Right cardiac atrium (tissue), 5 donors: ENCODE measurements at places on chromosomes 5 and 9. TPM values are rescaled to one million over a fixed set of nuclear protein-coding genes. Genes with fewer than 3 reads are reported as not detected.

DNA sequence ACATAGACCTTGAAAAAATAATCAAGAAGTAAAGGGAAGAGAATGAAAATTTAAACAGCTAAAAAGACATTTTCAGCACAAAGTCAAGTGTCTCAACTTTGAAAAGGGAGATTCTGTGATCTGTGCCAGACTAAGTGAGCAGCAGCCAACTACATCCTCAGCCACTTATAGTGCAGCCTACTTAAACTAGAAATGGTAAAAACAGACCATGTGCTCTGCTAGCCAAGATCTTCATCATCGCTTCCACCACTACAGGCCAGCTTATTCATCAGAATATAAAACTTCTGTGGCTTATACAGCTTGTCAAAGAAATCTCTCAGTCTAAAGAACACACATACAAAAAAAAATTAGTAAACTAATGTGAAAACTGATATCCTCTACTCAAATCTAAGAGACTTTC is 63.5 kb downstream of the CEMIP2 start:
- no peak for DNase-seq

GRCh38 chr9:135281151-135281550 is 193.7 kb downstream of the OLFM1 start:
- peak; percentile 38 for DNase-seq

GRCh38 chr5:142797420-142797819 is 27.2 kb downstream of the ARHGAP26 start:
- DNase-seq: no peak

The EXOC3 gene
- 46.6 TPM for total RNA-seq

DNA sequence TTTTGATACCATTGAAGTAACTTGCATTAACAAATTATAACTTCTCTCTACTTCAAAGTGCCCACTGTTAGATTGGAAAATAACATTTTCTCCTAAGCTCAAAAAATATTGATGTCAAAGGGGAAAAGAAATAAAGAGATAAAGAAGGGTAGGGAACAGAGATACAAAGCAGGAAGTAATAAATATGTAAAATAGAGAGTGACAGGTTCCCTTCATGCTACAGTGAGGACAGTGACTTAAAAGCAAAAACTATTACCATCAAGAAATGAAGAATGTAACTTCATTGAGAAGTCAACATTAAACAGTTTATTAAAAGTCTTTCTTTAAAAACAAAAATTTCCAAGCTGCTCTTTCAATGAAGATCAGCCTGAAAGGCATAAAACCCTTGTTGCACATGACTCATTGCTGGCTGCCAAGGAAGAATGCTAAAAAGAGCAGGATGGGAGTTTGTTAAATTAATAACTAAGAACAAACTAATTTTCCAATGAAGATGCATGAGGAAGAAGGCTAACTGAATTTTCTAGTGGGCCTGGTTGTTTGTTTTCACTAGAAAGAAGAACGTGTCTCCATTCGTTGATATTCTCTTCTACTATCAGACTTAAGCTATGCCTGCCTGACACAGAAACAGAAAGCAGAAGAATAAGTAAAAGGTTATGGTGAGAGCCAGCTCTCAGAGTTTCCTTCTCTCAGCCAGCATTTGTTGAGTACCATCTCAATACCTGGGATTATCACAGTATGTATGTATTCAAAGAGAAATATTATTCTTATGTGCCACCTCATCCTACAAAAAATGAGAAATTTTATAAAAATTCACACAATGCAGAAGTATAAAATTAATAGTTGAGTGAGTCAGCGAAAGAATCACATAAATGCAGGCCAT is 197.8 kb upstream of the NREP start:
- DNase-seq: no peak

The PCDHA13 gene
- not detected for total RNA-seq

DNA sequence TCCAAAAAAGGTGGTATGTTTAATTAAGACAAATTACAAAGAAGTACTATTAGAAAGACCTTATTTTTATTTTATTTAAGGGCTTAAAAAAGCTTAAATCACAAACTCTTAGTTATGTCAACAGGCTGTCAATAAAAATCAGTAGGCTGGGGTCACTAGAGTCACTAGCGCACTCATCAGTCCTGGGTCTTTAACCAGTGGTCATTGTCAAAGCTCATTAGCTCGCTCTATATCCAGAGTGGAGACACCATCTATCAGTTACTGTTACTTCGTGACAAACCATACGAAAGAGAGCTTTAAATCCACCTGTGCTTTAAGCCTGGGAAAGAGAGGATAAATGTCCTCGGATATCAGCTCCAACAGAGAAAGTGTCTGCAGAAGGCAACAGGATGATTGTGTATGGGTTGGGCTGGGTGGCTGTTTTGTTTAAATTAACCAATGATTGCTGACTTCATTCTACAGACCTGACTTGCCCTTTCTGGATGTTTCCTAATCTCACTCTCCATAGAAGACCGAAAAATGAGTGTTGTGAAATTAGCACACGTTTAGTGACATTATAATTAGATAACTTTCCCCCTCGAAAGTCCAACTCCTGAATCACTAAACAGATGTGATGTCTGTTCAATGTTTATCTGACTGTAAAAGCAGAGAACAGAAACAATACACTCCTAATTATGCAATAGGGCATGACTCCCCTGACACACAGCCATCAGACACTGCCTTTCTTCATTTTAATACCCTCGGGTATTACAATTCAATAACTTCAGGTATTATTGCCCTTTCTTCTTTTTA is 123.6 kb upstream of the TNPO1 start:
- DNase-seq: no peak

DNA sequence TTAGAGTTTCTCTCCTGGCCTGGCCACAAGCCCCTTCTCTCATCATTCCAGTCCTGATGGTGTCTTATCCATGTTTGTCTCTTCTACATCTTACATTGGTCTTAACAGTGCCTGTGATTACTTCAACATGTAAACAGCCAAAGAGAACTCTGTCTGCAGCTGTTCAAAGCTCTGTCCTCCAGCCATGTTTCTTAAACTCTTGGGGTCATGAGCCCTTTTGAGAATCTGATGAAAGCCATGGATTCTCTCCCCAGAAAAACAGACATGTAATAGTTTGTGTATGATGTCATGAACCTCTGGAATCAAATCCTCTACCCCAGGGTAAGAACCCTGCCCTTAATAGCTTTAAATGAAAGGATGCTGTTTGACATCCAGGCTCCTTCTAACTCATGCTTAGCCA is 30.1 kb downstream of the MAMDC2 start:
- DNase-seq: no peak

DNA sequence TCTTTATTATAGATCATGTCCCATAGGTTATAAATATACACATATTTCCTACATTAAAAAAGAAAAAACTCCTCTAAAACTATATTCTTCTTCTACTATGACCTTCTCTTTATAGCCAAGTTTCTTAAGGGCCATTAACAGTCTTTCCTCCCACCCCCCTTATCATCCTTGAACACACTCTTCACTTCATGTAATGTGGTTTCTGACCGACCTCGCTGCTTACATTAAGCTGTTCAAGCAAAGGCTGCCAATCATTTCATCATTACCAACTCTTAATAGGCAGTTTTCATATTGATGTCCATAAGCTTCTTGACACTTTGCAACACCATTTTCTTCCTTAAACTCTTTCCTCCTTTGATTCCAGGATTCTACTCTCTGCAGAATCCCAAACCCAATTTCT is 283.0 kb upstream of the PCSK5 start:
- no peak for DNase-seq

The PAEP gene
- total RNA-seq: not detected

The CARTPT gene
- not detected for total RNA-seq

DNA sequence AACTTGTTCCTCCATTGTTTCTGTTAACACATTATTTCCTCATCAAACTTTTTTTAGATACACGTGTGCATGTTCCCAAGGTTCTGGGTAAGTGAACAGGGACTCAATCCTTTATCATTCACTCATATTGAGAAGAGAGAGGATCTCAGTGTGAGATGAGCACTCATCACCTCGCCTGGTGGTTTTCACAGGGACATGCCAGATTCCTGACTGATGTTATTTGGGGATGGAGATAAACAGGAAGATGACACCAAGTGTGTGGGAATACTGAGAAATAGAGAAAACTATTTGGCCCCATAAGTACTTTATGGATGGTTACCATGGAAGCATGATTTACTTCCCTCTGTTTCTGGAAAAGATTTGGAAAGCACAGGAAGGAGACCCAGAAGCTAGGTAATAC is 533.3 kb upstream of the DMAC1 start:
- DNase-seq: no peak

DNA sequence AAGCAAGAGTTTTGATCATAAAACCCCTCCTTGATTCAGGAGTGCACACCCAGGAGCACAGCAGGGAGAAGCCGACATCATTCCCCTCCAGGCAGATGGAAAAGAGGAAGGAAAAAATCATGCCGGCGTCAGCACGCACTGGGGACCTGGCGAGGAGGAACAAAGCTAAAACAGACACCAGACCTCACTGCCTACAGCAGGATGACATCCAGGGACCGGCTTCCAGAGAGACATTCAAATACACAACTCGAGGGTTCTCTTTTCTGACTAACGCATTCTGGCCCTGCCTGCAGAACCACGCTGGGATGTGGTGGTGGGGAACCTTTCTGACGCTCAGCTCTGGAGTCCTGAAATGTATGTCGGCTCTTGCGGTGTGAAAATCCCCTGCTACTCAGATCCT is 2.7 kb downstream of the UBAC1 start:
- no peak for DNase-seq

DNA sequence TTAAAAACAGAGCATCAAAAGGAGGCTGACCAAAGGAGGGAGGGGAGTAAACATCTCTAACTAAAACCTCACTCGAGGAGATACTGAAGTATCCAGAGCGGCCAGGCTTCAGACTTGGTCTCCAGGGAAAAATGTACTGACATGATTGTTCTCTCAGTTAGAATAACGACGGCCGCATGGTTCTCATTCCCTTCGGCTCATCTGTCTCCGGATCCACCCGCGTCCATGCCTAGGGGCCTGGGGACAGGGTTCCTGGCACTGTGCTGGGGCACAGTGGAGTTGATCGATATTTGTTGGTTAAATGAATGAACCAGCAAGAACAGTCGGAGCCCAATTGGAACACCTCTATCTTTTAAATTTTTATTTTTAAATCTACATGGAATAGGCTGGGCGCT is 167.1 kb upstream of the PHYKPL start:
- no peak for DNase-seq

The CHSY3 gene
- total RNA-seq: 1.7 TPM

The ORM1 gene
- total RNA-seq: not detected

DNA sequence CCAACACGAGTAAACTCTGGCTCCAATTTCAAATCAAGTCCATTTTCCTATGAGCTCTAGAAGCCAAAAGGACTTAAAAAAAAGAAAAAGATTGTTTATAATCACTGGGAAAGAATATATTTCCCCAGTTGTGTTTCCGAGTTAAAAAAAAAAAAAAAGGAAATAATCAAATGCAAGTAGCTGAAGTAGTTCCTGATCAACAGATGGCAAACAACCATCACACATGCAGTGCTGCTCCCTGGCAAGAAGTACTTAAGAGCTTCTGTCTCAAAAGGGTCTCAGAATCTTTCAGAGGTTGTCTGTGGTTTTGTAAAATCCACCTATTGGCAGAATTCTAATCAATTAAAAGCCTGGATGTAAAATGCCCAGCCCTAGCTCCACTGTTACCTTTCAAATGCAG is 387.9 kb downstream of the RAB3C start:
- DNase-seq: no peak

The ELP1 gene
- 22.1 TPM for total RNA-seq

The DMXL1 gene
- 42.3 TPM for total RNA-seq

DNA sequence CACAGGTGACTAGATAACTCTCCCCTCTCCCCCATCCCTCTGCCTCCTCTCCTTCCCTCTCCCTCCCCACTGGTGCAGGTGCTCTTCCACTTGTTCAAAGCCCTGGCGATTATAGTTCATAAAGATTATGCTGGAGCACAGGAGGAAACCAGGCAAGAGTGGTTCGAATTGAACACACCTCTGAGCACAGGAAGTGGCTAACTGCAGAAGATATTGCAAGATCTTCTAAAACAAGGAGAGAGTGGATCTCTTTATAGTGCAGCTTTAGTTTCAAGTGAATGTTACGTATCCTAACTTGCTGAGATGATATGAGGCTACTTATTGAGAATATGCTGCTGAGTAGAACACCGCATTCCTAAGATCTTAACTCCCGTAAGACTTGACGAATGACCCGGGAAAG is 178.4 kb downstream of the GOLPH3 start:
- DNase-seq: no peak

DNA sequence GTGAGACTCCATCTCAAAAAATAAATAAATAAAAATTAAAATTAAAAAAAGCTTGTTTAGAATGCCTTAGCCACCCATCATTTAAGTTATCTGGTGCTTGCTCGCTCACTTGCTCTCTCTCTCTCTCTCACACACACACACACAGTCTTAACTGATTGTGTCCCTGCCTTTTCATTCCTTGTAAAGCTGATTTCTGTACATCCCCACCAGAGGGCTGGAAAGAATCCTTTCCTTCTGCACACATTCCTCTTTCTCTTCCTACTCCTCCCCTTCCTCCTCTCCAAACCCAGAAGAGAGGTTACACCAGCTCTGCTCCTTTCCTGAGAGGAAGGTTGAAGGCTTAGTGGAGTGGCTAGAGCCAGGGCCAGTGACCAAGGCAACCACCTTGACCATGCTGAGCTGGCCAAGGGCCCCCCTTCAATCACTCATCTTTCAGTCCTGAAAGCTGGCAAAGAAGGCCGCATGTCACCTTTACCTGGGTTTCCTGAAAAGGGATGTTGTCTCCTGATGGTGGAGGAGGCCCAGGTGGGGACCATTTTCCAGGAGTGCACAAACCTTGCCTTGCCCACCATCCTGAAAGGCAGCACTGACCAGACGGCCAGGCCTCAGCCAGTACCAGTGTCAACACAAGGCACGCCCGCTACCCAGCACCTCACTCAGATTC is 25.6 kb downstream of the STK10 start:
- DNase-seq: no peak

The SLC25A2 gene
- not detected for total RNA-seq

GRCh38 chr5:135472141-135472540 is 20.0 kb upstream of the TIFAB start:
- DNase-seq: no peak

The ORM2 gene
- total RNA-seq: not detected

- DNase-seq: no peak
Observed at GRCh38 chr5:143172739-143173138, 230.7 kb downstream of the NR3C1 start.

- no peak for DNase-seq
Observed at GRCh38 chr5:102867992-102868662, 113.0 kb downstream of the PAM start.

DNA sequence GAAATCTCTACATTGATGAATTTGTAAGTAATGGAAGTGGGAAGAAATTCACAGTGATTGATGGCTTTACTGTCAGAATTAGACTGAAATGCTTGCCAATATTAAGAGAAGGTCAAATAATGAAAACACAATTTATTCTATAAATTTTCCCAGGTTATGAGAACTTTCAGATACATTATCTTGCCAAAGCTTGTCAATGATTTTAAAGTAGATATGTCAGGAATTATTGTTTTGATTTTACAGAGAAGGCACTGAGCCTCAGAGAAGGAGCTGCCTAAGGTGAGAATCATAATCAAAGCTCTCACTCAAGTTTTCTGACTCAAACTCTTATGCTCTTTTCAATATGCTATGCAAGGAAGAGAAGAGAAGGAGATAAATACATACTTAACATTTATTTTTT is 564.0 kb upstream of the RGMB start:
- no peak for DNase-seq

The PCDHB14 gene
- total RNA-seq: 5.9 TPM
